ENCODE measurements at places on chromosomes 5 and 9. TPM values are rescaled to one million over a fixed set of nuclear protein-coding genes. Genes with fewer than 3 reads are reported as not detected.

Gene CDC23
- total RNA-seq: 47.6 TPM

DNA sequence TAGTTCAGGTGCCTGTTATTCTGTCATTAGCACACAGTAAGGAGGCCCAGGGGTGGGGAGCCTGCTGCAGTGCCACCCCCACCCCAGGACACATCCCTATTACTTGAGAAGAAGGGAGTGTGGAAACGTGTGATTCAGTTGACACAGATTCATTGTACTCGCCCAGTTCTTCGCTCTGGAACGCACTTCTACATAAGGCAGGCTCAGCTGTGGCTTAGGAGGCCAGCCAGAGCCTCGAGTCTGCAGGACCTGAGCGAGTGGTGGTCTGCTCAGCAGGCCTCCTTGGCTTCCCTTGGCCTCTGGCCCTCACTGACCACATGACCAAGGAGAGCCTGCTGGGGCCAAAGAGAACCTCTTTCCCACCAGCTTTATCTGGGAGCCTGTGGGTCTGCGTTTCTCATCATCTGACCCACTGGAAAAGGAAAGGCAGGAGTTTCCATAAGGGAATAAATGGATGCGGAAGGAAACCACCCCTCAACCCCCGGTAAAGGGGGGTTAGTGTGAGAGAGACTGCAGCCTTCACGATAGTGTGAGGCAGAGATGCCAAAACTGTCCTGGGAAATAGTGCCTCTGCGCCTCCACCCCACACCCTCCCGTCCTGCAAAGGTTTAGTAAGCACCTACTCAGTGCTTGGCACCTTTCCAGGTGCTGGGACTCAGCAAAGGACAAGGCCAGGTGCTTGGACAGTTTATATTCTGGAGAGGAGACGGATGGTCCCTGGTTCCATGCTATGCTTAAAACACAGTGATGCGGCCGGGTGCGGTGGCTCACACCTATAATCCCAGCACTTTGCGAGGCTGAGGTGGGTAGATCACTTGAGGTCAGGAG, 73.7 kb downstream of the PPARGC1B start:
- no peak for DNase-seq

- no peak for DNase-seq
Observed at GRCh38 chr9:136533775-136534157, 12.1 kb downstream of the NOTCH1 start.

Gene IRX1
- 23.8 TPM for total RNA-seq

DNA sequence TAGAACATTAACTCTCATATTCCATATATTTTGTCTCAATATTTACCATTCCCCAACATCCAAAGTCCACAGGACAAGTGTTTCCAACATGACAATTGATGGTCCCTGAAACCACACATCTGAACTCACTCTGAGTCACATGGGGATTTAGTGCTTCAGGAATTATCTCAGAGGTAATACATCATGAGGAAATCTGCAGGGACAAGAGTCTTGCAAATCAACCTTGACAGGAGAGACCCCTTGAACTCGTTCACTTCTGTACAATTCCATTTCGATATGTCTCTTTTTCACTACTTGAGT, 119.7 kb upstream of the ABCA1 start:
- DNase-seq: peak; percentile 43

GRCh38 chr9:126773004-126773607, 31.7 kb upstream of the ZBTB43 start:
- DNase-seq: peak; percentile 22

DNA sequence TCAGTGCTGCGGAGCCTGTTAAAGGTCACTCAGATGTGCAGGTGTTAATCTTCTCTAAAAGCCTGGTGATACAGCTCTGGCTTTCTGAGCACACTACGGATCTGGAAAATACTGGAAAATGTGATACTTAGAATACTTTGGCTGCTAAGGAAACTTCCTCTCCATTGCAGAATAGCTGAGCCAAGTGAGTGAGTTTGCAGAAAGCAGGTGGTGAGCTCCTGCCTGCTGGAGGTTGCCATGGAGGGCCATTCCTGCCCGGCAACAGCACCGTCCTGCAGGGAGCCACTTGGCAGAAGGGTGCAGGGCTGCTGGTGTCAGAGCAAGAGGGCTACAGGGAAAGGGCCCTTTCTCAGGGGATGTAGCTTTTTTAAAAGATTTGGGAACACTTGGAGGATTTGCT, 40.7 kb downstream of the SECISBP2 start:
- no peak for DNase-seq

DNA sequence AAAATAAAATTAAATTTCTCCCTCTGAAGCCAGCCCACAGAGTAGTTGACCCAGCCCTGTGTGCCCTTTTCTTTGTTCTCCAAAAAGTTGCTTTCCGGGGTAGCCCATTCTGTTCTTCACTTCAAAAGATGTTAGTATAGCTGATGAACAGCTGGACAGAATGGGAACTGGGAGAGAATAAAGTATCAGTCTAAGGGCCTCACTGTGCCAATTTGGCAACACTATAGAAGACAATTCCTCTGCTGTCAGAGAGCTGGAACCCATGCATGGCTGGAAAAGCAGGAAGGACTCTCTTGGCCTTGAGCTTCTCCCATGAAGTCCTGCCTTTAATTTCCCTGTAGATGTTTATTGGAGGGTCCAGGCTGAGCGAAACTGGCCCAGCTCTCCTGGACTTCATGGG, 11.0 kb upstream of the TNFSF8 start:
- DNase-seq: no peak

GRCh38 chr5:60814498-60814897, 29.6 kb downstream of the ELOVL7 start:
- no peak for DNase-seq

Gene NEUROG1
- not detected for total RNA-seq

Gene COL27A1
- 0.44 TPM for total RNA-seq

Gene C5orf22
- total RNA-seq: 30.3 TPM

Gene LCN9
- not detected for total RNA-seq

DNA sequence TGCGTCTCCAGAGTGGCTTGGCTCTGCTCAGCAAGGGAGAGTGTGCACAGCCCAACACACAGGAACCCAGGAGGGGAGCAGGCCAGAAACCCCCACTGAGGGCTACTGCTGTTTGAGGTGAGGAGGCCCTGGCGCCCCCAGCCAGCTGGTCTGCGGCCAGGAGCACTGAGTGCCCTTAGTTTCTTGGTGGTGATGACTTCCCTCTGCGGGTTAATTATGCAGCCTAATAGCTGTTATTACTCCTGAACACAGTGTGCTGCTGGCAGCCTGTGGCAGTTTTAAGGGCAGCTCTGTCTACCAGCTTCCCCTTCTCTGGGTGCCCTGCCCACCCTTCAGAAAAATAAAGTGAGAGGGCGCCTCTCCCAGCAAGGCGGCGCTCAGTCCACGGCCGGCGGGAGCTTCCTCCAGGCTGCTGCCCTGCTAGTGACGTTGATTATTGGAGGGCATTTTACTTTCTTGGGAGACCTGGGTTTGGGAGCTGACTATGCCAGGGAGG, 19.2 kb downstream of the GADD45G start:
- no peak for DNase-seq

Gene MCC
- 1.9 TPM for total RNA-seq

Gene GABRA1
- total RNA-seq: not detected

GRCh38 chr9:37433867-37434371, 11.4 kb downstream of the GRHPR start:
- DNase-seq: no peak

Gene INSYN2B
- 70.7 TPM for total RNA-seq

DNA sequence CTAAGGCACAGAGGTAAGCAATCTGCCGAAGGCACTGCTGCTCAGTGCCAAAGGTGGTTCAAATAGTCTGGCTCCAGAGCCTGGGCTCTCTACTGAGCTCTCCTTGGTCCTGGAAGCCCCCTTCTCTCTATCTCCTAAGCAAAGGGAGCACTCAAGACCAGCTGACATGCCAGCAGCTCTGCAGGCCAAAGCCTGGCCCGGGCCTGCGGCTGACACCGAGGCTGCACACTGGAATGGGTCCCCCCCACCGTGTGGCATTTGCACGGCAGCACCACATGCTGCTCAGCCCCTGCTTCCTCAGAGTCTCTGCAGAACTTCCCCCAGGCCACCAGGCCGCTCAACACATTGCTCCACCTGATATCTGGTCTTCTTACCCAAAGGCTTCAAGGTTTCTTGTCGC, 57.8 kb upstream of the GOLPH3 start:
- no peak for DNase-seq

DNA sequence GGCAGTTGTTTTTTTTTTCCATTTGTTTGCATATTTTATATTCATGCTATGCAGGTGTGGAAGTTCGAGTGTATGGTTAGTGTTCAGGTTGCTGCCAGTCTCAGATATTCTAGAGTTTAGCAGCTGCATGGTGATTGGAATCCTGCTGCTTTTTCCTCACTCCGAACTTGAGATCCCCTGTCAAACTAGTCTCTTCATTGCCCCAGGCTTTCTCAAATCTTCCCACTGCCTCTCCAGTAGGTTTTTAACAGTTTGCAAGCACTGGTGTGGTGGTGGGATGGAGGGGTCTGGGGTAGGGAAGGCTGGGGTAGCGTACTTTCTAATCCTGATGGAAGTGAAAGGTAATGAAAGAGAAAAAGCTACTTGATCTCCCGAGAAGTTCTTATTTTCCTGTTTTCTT, 112.9 kb downstream of the CHSY3 start:
- no peak for DNase-seq

GRCh38 chr5:113212244-113212920, 222.4 kb downstream of the TSSK1B start:
- peak; percentile 78 for DNase-seq

GRCh38 chr5:31846934-31847333, 208.0 kb downstream of the PDZD2 start:
- DNase-seq: no peak

Gene LRRTM2
- not detected for total RNA-seq

DNA sequence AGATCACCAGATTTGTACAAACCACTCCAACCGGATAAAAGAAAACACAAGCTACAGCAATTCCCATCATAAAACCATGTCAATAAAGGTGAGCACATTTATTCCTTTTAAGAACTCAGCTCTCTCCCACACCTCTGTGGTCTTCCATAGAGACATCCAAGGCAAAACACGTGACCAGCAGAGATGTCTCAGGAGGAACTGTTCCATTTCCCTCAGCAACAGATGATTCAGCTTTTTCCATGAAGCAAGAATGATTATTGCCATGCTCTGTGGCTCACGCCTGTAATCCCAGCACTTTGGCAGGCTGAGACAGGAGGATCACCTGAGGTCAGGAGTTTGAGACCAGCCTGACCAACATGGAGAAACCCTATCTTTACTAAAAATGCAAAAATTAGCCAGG, 15.8 kb downstream of the GZMK start:
- DNase-seq: peak; percentile 41

DNA sequence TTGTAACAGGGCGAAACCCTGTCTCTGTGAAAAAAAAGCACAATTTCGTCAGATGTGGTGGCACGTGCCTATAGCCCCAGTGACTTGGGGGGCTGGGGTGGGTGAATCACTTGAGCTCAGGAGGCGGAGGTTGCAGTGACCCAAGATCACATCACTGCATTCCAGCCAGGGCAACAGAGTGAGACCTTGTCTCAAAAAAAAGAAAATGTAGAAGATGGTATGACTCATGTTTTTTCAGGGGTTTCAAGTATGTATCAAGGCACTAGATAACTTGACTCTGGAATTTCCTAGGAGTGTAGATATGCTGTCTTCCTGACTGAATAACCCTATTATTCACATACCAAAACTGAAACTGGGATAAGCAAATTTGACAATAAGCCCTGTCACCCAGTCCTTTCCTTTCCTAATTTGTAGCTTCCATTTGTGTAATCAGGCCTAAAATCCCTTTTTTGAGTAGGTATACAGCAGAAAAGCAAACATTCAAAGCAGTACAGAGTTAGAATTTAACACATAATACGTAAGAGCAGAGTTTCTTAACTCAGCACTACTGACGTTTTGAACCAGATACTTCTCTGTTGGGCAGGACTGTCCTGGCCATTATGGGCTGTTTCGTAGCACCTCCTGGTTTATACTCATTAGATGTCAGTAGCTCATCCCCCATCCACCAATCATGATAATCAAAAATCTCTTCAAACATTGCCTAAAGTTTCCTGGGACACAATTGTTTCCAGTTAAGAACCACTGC, 17.3 kb upstream of the ANKRD18B start:
- DNase-seq: peak; percentile 99

- peak; percentile 80 for DNase-seq
Observed at GRCh38 chr9:97811533-97812246, 41.3 kb upstream of the FOXE1 start.
